ENCODE measurements at places on chromosomes 1 and 21.
A peak's percentile ranks its signal among the peaks of the same experiment; 100 is the strongest.

DNA sequence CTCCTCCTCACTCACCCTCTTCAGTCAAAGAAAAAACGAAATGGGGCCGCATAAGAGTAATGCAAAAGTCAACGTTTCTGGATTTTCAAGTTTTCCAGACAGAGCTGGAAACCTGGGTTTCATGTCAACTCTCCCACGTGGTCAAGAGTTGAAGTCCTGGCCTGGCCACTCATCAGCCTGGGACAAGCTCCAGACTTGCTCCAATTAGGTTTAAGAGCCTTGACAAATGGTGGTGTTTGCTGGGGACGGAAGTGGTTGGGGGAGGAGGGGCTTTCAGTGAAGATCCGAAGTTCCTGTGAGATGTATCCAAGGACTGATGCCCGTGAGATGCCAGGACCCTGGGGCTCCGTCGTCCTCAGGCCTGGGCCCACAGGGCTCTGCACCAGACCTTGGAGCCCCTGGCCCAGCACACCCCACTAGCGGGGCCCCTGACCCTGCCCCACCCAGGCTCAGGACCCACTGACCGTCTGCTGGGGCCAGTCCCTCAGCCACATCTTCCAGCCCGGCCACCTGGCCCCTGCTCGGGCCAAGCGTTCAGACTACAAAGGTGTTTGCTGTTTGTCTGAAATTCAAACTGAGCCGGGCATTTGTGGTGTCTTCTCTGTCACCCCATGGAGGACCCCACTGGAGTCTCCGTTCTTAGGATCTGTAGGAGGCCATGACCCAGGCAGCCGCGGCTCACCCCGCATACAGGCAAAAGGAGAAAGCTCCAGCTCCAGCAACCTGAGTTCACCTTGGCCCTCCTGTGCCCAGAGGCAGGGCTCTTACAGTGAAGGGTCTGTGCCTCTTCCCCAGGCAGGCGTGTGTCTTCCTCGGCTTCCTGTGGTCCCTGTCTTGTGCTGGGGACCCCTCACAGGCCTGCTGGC is 53.3 kb downstream of the SIK1 start:
- DNase-seq = no peak

DNA sequence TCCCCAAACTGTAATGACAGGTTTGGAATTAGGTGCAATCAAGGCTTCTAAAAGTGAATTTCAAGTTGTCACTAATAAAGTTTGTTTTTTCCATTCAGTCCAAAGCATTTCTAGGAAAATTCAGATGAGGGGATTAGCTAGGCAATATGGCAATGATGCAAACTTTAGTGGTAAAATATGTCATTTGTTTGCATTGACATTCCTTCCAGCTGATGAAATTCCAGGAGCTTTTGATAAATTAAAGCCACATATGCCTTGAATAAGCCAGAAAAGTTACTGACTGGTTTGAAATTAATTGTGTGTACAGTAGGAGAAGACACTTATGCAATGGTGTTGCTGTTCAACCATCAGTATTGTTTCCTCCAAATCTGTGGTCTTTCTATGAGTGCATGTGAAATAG is 57.8 kb downstream of the MROH9 start:
- no peak for DNase-seq

GRCh38 chr1:7516341-7516740 is 254.8 kb upstream of the VAMP3 start:
- peak; percentile 40 for DNase-seq

GRCh38 chr21:25640943-25641292 is 1.9 kb downstream of the JAM2 start:
- no peak for DNase-seq

GRCh38 chr1:6743189-6744101 is 41.8 kb upstream of the CAMTA1 start:
- DNase-seq = peak; percentile 80

GRCh38 chr1:216617081-216617875 is 106.0 kb downstream of the ESRRG start:
- no peak for DNase-seq

GRCh38 chr1:27445177-27445936 is 44.6 kb downstream of the WASF2 start:
- no peak for DNase-seq

DNA sequence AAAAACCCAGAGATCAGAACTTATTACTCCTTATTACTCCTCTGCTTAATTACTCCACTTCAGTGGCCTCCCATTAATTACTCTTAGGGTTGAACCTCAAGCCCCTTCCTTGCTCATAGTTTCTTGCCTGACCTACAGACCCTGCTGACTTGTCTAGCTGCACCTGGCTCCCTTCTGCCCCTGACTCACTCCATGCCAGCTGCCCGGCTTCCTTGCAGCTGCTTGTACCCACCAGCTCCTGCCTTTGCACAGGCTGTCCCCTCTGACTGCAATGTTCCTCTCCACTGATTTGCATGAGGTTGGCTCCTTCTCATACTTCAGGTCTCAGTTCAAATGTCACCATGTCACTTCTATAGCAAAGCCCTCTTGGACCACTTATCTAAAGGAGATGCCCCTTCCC is 1.9 kb upstream of the PTPRU start:
- DNase-seq = no peak

DNA sequence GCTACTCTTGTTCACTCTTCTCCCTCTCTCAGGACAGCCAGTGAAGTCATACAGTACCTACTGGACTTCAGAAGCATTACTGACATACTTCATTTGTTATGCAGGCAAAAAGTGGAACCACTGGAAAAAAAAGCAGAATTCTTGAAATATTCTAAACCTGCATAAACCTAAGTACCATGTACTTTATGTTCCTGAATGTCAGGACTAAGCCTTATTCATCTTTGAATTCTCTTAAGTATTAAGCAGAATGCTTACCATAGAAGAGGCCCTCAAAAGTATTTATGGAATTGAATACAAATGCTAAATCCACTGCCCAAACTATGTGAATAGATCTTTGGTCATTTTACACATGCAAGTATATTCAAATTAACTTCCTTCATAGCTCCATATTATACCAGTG is 7.8 kb downstream of the PSMB2 start:
- no peak for DNase-seq

DNA sequence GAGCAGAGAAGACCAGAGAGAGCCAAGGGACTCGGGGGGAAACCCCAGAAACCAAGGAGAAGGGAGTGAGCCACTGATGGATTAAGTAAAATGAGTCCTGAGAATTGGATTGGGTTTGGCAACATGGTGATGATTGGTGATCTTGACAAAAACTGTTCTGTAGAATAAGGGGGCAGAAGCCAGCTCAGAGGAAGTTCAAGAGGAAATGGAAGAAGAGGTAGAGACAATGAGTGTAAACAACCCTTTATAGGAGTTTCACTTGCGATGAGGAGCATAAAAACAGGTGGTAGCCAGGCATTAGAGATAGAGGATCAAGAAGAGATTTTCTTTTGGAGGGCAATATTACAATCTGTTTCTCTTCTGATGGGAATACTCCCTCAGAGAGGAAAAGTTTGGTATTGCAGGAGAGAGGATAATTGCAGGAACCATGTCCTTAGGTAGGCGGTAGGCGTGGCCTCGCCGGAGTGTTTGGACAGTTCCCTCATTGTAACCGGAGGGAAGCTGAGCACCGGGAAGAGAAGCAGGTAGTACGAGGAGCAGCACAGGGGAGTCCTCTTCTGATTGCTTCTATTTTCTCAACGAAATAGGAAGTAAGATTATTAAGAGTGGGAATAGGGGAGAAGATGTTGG is 68.4 kb upstream of the TENT5C start:
- no peak for DNase-seq

DNA sequence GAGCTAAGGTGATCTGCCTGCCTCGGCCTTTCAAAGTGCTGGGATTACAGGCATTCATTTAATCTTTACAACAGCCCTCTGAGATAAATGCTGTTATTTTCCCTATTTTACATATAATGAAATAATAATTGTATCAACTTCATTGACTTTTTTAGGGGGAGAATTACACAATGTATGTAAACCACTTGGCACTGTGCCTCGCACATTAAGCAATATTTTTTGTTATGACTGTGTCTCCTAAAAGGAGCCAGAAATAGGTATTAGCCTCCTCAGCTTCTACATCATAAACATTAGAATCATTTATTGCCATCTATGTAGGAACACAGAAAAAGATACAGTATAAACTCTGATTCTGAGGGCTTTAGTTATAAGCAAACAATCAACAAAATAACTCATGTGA is 1.1 kb upstream of the DNAJC28 start:
- DNase-seq = no peak

- DNase-seq = no peak
These were observed 3.8 kb upstream of the ZNF692 start for GRCh38 chr1:248862695-248862997.

DNA sequence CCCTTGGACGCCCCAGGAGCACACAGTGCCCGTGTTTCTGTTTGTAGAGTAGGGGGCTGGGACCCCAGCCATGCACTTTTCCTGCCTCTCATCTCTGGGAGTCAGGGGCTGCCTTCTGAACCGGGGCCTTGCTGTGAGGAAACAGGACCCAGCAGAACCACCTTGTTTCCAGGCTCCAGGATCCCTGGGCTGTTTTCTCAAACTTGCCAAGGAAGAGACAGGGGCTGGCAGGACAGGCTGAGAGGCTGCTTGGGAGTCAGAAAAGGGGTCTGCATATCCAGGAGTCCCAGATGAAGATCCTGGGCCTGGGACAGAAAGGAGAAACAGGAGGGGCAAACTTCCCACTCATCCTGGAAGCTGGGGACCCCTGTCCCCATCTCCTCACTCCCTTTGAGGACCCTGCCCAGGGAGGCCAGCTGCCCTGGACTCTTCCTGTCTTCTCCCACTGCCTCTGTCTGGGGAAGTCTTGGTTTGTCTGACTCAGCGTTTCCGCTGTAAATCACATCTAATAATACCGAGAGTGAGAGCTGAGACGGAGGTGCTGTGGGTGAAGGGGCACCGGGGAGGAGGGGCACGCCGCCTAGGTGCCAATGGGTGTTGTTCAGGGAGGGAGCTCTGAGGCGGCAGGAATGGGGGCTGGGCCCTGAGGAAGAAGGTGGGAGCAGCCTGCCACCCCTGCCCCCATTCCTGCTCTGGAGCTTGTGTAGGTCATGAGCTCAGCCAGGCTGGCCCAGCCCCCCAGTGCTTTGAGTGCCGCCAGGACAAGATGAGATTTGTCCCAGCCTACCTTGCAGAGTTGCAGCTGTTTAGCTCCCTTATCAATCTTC is 16.7 kb downstream of the POU3F1 start:
- DNase-seq = peak; percentile 45

DNA sequence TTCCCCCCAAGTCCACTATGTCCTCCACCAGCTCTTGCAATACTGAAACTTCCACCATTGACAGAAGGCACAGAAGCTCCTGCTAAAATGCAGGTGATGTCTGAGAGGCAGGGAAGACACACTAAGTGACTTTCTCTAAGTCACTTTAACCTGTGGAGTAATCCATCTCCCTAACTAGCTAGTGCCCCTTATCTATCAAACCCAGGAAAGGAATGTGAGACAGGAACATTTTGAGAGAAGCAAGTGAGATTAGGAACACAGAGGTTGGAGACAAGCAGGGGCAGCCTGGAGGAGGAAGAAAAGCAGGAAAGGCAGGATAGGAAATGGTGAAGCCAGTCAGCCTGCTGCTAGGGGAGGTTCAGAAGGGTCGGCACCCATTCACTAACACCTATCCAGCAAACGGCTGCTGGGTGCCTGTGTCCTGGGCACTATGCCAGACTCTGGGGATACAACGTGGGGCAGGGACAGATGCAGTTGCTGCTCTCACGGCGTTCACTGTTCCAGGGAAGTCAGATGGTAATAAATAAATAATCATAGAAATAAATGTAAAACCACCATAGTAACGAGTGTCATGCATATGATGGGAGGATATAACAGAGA is 7.0 kb downstream of the GPA33 start:
- DNase-seq = no peak

- no peak for DNase-seq
These were observed 50.2 kb upstream of the NUF2 start for GRCh38 chr1:163271535-163271934.

- no peak for DNase-seq
These were observed 18.7 kb downstream of the DMRTB1 start for GRCh38 chr1:53477651-53478501.

- DNase-seq = no peak
These were observed 82.5 kb downstream of the ST3GAL3 start for GRCh38 chr1:43789604-43790550.

GRCh38 chr1:41517062-41517438 is 32.6 kb upstream of the EDN2 start:
- no peak for DNase-seq

GRCh38 chr1:85332575-85332974 is 56.1 kb upstream of the BCL10 start:
- DNase-seq = no peak

DNA sequence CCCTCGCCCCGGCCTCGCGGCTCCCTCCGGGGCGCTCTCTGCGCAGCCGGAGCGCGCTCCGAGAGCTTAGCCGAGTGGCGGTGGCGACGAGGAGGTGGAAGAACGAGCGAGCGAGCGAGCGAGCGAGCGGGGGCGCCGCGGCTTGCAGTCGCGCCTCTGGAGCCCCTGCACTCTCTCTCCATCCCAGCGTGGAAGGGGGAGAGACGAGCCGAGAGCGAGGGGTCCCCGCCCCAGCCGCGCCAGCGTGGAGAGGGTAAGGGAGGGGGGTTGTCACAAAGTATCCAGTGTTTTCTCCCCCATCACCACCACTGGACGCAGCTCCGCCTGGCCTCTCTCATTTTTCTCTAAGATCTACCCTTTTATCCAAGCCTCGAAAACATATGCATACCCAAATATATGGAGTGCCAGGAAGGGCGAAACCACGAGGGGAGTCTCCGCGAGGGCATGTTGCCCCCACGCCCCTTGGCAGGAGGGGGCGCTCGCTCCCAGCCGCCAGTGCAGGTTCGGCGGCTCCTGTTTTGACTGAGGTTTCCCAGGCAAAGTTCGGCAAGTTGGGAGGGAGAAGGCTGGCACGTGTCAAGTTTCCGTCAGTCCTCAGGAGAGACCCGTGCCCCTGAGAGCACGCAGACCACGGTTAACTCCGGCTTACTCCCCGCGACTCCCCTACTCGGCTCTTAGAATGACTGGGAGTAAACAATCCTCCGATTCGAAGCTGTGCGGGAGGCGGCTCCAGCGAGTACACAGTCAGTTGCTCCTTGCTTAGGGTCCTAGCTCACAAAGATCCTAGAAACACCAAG is 569 bp upstream of the DAB1 start:
- DNase-seq = peak; percentile 33

DNA sequence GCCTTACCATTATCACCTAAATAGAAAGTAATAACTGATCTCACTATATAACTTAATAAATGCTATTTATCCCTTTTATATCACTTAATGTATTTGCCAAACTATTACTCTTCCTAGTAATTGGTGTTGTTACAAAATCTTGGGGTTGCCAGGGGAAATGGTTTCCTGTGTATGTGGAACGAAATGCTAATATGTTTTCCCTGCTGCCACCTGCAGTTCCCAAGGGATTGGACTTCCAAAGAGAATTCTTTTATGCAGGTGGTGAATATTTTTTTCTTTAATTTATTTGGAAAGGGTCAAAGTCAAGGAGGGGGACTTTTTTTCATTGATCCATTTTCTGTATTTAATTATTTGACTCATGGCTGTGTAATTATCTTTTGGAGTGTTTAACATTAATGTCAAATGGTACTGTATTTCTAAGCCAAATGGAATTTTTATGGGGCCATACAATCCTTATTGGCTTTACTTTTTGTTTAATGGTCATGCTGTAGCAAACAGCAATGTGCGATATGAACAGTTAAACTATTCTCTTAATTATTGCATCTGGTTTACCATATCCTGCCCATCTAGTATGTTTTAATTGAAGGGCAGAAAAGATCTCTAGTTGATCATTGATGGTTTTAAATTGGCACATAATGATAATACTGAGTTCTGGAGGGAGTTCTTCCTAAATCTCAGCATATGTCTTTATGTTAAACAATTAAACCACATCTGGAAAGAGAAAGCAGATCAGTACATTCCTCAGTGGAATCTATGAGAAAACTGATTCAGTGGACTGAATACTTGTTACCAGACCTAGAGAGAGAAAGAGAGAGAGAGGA is 486.3 kb downstream of the TTLL7 start:
- no peak for DNase-seq

- DNase-seq = no peak
These were observed 1.8 kb upstream of the SPRR2A start for GRCh38 chr1:153058826-153059784.

Measured in left hindlimb (tissue), 1 donor.